CD4-positive, alpha-beta T cell treated with Interferon alpha-2 for 1 hour (primary cell): ENCODE measurements at places on chromosomes 16 and 17.
A peak's percentile ranks its signal among the peaks of the same experiment; 100 is the strongest.

- DNase-seq = no peak
Observed at GRCh38 chr16:76464955-76465620, 187.9 kb downstream of the CNTNAP4 start.

GRCh38 chr16:28090646-28091377, 27.3 kb upstream of the GSG1L start:
- DNase-seq = no peak

DNA sequence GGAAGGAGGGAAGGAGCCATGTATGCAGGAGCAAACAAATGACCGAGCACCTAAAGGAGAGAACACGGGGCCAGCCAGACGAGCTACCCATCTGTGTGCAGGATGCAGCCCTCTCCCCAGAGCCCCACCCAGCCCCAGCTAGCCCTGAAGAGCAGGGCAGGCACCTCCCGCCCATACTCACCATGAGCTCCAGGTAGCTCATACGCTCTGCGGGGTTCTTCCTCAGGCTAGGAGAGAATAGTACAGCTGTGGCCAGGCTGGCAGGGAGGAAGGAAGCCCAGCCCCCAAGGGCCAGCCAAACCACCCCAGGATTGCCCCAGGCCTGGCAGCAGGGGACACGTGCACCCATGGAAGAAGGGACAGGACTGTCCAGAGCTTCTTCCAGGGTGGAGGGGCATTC, 81.9 kb downstream of the KCNJ18 start:
- DNase-seq = no peak

DNA sequence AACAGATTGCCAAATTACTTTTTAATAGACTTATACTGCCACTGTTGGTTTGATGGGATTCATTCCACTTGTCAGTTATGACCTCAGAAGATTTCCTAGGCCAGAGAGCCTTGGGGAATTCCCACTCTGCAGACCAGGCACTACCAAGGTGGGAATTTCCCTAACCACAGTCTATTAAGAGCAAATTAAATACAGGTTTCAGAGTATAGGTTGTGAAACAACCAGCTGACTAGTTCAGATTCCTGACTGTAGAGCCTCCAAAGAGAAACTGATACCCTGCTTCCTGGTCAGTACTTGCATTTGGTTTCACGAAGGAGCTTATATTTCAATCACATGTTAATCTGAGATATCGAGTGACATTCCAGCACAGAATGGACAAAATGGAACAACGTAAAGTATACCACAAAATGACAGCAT, 186.5 kb downstream of the STX8 start:
- peak; percentile 1 for DNase-seq

- no peak for DNase-seq
Observed at GRCh38 chr17:37360632-37361031, 15.2 kb upstream of the C17orf78 start.

- DNase-seq = no peak
Observed at GRCh38 chr16:24701521-24701951, 27.9 kb upstream of the TNRC6A start.

GRCh38 chr17:8632061-8632460, 1.5 kb upstream of the MYH10 start:
- no peak for DNase-seq

DNA sequence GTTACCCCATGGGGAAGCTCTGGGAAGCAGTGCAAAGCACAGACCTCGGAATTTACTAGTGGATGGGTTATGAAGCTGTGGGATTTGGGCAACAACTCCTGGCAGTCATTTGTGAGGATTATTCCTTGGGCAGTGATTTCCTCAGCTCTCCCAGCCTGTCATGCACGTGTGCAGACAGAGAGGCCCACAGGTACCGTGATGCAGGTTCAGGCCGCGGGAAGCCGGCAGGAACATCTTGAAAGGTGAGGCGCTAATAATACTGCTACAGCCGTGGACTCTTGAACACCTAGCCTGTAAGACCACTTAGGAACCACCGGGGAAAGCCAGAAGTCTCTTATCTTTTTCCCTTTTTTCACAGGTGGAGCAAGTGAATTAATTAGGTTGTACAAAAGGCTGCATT, 80.2 kb upstream of the CPHXL start:
- no peak for DNase-seq

GRCh38 chr16:87764600-87765472, 950 bp downstream of the KLHDC4 start:
- DNase-seq = peak; percentile 77

DNA sequence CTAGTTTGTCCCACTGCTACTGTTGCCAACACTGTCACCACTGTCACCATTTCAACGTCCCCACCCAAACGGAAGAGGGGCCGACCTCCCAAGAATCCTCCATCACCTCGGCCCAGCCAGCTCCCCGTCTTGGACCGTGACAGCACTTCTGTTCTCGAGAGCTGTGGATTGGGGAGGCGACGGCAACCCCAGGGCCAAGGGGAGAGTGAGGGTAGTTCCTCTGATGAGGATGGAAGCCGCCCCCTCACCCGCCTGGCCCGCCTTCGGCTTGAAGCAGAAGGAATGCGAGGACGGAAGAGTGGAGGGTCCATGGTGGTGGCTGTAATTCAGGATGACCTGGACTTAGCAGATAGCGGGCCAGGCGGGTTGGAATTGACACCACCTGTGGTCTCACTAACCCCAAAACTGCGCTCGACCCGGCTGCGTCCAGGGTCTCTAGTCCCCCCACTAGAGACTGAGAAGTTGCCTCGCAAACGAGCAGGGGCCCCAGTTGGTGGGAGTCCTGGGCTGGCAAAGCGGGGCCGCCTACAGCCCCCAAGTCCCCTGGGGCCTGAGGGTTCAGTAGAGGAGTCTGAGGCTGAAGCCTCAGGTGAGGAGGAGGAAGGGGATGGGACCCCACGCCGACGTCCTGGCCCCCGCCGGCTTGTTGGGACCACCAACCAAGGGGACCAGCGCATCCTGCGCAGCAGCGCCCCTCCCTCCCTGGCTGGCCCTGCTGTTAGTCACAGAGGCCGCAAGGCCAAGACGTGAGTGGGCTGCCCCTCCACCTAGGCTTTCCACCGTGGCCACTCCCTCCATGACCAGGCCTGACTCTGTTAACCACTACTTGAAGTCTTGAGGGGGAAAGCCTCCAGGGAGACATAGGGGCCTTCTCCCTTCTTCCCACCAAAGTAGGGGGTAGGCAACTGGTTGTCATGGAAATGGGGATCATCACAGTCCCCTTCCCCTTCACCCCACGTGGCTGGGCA, 9.0 kb upstream of the PHKG2 start:
- no peak for DNase-seq

DNA sequence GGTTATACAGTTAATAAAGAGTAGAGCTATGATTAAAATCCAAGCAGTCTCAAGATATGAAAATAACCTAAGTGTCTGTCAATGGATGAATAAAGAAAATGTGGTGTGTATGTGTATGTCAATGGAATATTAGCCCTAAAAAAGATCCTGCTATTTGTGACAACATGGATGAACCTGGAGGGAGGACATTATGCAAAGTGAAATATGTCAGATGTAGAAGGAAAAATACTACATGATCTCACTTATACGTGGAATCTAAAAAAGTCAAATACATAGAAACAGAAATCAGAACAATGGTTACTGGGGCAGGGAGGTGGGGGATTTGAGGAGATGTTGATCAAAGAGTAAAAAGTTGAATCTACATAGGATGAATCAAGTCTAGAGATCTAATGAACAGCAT, 20.4 kb downstream of the BRIP1 start:
- no peak for DNase-seq

GRCh38 chr16:66741169-66741900, 10.1 kb downstream of the DYNC1LI2 start:
- no peak for DNase-seq

GRCh38 chr16:2329532-2329931, 11.0 kb downstream of the ABCA3 start:
- DNase-seq = no peak

DNA sequence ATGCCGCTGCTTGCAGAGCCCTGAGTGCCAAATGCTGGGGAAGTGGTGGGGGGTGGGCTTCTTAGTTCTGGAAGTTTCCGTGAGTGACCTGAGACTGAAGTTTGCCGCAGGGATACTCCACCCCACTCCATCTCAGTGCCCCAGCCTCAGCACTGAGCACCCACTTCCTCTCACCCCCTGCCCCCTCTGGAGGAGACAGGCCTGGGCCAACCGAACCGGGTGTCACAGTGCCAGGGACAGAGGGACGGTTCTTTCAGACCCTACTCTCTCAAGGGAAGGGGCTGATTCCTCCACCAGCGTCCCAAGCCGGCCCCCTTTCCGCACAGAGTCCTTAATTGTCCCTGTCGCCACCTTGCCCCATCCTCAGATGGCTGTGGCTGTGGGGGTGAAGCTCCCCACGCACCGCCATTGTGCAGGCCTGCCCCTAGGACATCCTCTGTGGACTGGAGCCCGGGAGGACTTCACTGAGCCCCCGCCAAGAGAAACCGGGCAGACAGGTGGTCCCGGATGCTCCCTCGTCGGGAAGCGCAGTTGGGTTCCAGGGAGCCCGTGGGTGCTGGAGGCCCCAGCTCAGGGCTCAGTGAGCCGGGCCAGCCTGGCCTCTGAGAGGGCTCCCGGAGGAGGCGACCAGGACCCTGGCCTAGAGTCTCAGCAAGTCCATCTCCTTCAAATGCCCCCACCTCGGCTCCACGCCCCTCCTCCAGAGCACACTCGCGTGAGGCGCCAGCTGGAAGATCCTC, 1.6 kb upstream of the KREMEN2 start:
- no peak for DNase-seq

DNA sequence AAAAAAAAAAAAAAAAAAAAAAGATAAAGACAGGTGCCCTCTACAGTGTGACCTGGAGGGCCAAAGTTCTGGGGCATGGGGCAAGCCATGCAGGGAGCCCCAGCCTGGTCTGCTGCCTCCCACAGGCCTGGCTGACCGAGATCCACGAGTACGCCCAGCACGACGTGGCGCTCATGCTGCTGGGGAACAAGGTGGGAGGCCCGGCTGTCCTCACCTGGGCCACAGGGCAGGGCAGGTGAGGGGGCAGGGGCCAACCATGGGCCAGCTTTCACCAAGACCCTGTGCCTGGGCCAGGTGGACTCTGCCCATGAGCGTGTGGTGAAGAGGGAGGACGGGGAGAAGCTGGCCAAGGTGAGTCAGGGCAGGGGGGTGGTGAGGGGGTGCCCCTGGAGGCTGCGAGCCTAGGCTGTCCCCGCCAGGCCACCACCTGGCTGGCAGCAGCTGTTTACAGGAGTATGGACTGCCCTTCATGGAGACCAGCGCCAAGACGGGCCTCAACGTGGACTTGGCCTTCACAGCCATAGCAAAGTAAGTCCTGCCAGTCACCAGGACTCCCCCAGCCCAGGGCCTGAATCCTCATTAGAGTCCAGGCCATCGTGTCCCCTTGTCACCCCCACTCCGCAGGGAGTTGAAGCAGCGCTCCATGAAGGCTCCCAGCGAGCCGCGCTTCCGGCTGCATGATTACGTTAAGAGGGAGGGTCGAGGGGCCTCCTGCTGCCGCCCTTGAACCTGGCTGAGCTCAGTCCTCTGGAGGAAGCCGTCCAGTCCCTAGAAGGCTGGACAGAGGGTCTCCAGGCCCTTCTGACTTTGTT, 2.7 kb upstream of the TRAF7 start:
- no peak for DNase-seq

GRCh38 chr16:28572696-28573510, 19.2 kb downstream of the SGF29 start:
- DNase-seq = no peak

- no peak for DNase-seq
Observed at GRCh38 chr17:21285164-21286065, 904 bp downstream of the MAP2K3 start.

GRCh38 chr17:32445074-32445415, 735 bp downstream of the PSMD11 start:
- peak; percentile 25 for DNase-seq
